Smooth muscle cell of the brain vasculature (primary cell): ENCODE measurements at places on chromosomes 11 and 22.

DNA sequence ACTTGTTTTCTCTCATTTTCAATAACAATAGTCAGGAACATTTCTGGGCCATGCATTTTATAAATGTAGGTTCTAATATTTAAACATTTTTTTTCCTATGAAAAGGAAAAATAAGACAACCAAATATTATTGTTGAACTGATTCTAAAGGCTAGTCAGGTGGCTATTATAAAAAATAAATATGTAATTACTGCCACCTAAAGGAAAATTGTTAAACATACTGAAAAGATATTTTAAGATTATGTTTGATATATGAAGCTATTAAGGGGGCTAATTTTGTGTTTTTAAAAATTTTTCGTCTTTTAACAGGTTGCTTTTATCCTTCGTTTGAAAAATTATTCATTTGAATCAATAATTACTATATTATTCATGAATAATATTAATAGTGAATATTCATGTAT is 62.2 kb upstream of the FDX1 start:
- DNase-seq: no peak

DNA sequence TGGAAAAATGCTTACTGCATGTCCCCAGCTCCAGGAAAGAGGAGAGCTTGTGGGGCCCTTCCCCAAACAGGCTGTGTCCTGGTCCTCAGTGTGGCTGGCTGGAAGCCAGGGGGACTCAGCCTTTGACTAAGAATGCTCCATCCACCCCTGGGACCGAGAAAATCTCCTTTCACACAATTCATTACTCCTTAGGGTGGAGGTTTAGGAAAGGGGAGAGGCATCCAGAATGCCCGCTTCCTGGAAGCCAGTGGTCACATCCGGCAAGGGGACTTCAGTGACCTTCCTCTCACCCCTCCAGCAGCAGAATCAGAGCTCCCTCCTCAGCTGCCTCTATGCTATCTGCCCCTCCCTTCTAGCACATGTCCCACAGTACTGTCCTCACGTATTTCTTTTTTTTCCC is 21.9 kb downstream of the ATG16L2 start:
- DNase-seq: no peak

DNA sequence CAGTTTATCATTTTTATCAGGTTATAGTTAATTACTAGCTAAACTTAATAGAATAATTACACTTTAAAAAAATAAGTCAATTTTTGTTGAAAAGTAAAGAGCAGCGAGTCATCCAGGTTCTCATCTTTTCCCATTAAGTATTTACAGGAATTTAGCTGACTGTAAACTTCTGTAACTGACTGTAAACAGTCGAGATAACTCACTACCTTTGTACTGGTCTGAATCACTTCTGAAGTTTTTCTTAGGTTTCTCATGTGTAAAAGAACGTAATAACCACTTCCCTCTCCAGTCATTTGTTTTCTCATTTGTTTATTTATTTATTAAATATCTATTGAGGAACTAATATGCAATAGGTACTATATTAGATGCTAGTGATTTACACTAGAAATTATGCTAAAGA is 270.8 kb downstream of the DYNC2H1 start:
- DNase-seq: no peak

GRCh38 chr11:114256176-114256966 is 39.8 kb upstream of the NNMT start:
- no peak for DNase-seq

DNA sequence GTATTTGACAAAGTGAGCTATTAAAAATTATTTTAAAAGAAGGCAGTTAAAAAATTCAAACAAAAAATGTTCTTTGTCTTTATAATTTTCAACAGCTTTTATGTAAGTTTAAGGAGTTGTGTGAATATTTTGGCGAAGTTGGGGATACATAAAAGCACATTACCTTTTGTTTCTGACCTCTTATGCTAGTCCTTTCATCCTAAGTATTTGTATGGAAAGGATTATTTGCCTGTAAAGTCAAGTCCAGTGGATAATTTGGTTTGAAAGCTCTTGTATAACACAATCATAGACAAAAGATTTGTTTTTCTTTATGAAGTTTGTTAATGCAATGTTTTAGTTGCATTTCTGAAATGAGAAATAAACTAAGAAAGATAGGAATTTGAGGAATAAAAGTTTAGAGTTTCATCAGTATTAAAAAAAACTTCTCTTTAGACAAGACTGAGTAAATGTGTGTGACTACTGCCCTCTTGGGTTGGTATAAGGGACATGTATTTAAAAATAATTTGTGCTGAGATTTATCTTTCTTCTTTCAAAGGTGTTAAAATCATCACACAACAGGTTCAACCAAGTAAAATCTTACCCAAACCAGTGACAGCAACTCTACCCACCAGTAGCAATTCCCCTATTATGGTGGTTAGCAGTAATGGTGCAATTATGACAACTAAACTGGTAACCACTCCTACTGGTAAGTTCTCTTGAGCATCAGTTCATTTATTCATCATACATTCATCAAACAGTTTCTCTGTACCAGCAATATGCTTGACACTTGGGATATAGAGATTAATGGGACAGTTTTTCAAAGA is 68.2 kb downstream of the EMSY start:
- peak; percentile 17 for DNase-seq

GRCh38 chr11:121494355-121495099 is 41.8 kb upstream of the SORL1-AS1 start:
- no peak for DNase-seq

DNA sequence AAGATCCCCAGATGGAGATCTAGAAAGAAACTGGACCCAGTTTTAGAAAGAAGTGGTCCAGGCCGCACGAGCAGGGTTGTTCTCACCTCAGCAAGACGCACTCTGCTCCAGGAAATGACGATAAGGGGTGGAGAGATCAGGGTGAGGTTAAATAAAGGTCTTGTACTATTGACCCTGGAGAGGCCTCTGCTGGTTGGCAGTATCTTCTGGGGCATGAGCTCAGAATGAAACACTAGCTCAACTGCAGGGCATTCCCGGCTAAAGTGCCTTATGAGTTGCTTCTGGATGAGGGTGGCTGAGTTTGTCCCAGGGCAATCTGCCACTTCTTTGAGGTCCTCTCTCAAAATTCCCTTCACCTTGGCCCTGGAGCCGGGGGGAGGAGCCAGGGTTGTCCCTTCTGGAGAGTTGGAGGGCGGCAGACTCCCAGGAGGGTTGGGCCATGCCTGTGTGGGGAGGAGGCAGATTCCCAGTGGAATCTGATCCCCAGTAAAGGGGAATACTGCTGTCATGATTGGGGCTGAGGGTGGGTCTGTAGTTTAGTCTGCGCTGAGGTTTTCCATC is 10.9 kb downstream of the USP2 start:
- no peak for DNase-seq

DNA sequence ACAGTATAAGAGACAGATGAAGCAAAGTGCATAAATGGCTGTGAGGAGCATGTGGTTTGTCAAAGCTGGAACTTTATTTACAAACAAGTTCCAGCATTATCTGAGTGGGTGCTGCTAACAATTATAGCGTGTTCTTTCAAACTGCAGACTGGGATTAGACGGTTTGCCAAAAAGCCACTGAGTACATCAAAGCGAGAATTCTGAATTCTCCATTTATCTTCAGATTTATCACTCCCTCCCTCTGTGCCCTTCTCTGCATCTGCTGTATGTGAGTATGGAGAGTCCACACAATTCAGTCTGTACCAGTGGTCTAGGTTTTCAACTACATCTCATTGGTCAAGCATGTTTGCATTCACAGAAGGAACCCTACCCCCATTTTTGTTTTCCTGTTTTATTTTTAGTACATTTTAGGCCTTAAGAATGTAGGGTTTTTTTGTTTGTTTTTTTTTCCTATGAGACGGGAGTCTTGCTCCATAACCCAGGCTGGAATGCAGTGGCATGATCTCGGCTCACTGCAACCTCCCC is 18.1 kb upstream of the INCENP start:
- DNase-seq: no peak

GRCh38 chr11:705646-706438 is at the start of gene EPS8L2:
Gene EPS8L2, plus strand, starts transcription at chr11:706231. Its CDS starts 3,177 bp downstream, at chr11:709408.
- DNase-seq: no peak

- DNase-seq: no peak
Measured at GRCh38 chr11:126268361-126268707, 361 bp downstream of the SRPRA start.

DNA sequence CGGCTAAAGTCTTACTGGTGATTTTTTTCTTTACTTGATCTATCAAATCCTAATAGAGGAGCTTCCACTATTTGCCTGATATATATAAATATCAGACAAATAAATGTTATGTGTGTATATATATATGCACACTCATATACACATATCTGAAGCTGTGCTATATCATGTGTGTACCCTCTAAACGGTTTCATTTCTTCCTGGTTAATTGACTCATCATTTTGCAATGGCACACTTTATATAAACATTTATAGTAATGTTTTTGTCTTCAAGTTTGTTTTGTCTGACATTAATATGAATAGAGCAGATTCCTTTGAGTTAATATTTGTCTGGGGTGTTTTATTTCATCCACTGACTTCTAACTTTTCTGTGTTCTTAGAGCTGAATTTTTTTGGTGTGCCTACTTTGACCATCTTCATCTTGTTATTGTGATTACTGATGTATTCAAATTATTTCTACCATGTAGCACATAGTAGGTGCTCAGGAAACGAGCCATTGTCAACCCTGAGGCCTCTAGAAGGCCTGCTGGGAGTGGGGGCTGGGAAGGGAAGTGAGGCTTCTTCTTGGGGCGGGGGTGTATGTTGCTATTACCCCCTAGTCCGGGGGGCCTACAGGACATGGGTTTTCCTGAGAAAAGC is 82.6 kb downstream of the LRRC32 start:
- no peak for DNase-seq

- DNase-seq: no peak
Measured at GRCh38 chr11:26896719-26897118, 97.2 kb upstream of the FIBIN start.

DNA sequence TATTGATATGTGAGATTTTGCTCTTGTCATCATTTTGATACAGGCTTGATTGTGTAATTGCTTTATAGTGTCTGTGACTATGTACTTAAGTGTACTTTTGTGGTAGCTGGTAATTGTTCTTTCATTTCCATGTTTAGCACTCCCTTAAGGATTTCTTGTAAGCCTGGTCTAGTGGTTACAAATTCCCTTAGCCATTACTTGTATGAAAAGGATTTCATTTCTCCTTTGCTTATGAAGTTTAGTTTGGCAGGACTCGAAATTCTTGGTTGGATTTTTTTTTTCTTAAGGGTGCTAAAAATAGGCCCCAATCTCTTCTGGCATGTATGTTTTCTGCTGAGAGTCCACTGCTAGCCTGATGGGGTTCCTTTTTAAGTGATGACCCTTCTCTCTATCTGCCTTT is 346.8 kb downstream of the JRKL start:
- no peak for DNase-seq

GRCh38 chr11:45607995-45608394 is 57.4 kb downstream of the CHST1 start:
- no peak for DNase-seq

- no peak for DNase-seq
Measured at GRCh38 chr11:837189-837989, 4.6 kb downstream of the CD151 start.
